ENCODE measurements at places on chromosomes 6 and 20.

DNA sequence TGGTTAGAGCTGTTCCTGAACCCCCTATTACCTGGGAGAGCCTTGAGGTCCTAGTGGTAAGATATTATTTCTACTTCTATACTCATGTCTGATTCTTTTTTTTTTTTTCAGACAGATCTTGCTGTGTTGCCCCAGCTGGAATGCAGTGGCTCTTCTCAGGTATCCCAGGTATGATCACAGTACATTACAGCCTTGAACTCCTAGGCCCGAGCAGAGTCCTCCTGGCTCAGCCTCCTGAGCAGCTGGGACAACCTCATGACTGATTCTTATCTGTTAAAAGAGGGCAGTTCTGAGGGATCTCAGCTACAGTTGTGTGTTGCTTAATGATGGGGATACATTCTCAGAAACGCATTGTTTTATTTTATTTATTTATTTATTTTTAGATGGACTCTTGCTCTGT is 30.2 kb downstream of the BAK1 start:
- DNase-seq, result no peak

GRCh38 chr6:118739696-118740353 is 88.4 kb upstream of the CEP85L start:
- DNase-seq, result no peak

- DNase-seq, result no peak
These were observed 40.5 kb upstream of the MDGA1 start for GRCh38 chr6:37738216-37738615.

DNA sequence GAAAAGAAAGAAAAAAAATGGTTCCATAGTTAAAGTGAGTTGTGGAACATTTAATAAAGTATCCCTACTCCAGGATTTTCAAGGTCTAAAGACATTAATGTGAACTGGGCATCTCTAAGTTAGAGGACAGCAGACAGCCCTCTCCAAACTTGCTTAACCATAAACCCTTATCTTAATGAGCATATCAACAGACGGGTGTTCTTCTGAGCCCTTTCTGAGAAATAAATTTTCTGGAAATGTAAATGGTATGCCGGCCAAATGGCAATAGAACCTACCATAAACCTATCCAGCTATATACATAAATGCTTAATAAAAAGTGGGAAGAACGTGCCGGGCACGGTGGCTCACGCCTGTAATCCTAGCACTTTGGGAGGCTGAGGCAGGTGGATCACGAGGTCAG is 12.5 kb downstream of the SLC18B1 start:
- no peak for DNase-seq

DNA sequence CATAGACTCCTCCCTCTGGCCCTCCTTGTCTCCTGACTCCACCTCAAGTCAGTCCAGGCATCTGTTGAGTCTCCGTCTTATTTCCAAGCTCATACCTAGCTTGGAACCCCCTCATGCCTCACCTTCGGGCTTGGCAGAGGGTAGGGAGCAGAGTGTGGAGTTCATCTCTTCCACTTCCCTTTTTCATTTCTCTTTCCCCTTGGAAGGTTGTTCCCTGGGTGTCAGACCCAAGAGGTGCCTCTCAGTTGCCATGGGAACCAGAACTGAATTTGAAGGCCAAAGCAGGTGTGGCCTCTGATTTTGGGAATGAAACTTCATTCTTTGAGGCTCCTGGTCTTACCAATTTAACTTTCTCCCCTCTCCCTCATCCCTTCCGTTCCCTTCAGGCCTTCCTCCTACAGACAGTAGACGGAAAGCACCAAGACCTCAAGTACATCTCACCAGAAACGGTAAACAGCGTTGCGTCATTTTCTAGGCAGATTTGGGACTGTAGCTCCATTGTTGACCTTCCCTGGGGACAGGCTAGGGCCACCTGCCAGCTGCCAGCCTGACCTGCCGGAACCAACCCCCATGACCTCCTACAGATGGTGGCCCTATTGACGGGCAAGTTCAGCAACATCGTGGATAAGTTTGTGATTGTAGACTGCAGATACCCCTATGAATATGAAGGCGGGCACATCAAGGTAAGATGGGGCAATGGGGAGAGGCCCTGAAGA is 6.6 kb downstream of the CDC25B start:
- DNase-seq, result no peak

DNA sequence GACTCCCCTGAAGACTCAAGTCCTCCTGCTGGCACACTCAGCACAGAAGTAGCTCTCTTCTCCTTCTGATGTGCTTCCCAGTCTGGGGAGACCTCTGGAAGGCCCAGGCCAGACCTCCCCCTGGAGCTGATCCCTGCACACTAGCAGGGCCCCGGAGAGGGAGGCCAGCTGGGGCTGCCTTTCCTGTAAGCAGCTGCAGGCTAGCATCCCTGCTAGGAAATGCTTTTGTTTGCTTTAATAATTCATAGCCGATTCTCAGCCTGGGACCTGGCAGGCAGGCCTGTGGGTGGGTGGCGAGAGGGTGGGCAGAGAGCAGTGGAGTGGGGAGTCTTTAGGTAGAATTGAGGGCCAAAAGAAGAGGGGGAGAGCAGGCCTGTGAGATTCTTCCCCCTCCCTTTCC is 5.2 kb downstream of the EBF4 start:
- DNase-seq, result no peak

- no peak for DNase-seq
These were observed 14.7 kb downstream of the NRSN2 start for GRCh38 chr20:361561-361960.

DNA sequence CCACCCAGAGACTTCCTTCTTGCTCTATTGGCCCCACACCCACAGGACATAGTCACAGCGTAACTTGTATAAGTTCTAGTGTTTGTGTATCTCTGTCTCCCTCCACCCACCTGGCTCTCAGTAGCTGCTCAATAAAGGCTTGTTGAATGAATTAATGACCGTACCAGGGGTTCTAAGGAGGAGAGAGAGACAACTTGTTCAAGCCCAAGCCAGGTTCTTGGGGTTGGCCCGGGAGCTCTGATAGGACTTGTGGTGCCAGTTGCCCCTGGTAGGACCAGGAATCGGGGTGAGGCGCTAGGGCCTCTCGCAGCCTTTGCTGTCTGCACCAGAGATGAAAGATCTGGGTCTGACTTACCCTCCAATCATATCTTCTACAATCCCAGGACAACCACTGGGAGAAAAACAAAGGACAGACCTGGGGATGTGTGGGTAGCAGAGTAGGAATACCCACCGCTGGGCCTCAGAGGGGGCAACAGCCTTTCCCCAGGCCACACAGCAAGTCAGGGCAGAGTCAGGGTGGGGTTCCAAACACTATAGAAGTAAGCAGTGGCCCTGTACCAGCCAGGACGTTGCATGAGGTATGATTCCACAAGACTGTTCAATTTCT is 5.3 kb upstream of the TGM2 start:
- no peak for DNase-seq

DNA sequence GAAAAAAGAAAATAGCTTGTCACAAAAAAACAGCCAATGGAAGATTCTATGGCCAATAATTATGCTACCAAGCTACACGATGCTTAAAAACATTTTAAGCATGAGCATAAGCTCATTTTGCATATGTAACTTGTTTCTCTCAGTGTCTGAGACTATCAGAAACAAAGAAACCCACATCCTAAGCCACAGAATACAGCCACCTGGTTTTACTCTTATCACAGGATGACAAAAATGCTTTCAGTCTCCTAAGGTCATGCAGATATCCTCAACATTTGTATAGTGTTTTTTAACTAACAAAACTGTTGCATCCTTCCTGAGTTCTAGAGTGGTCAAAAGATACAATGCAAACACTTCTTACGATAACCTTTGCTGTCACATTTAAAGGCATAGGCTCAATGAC is 172.1 kb upstream of the RUNX2 start:
- no peak for DNase-seq
